ENCODE measurements at places on chromosomes 4 and X. TPM values are rescaled to one million over a fixed set of nuclear protein-coding genes. Genes with fewer than 3 reads are reported as not detected.

The TACR3 gene
- not detected for polyA plus RNA-seq

The OPN1LW gene
- polyA plus RNA-seq = not detected

The FAT1 gene
- polyA plus RNA-seq = 11.9 TPM

The WWC2 gene
- 10.5 TPM for polyA plus RNA-seq

The CLCN4 gene
- 63.8 TPM for polyA plus RNA-seq

The FGF16 gene
- not detected for polyA plus RNA-seq

The PPP1R2C gene
- polyA plus RNA-seq = not detected

The GPR119 gene
- polyA plus RNA-seq = not detected

The TNMD gene
- polyA plus RNA-seq = not detected
